Activated CD8-positive, alpha-beta memory T cell treated with anti-CD3 and anti-CD28 coated beads, Interleukin-2, amount 10 ng/mL, durations not matched to agents 7 days and 5 days (primary cell): ENCODE measurements at places on chromosomes 11 and 22. TPM values are rescaled to one million over a fixed set of nuclear protein-coding genes. Genes with fewer than 3 reads are reported as not detected.

The PAX6 gene
- not detected for total RNA-seq

The OR51I1 gene
- total RNA-seq, result not detected

The APOA4 gene
- total RNA-seq, result not detected

The SAA1 gene
- total RNA-seq, result not detected
